ENCODE measurements at places on chromosomes 2 and 18.

DNA sequence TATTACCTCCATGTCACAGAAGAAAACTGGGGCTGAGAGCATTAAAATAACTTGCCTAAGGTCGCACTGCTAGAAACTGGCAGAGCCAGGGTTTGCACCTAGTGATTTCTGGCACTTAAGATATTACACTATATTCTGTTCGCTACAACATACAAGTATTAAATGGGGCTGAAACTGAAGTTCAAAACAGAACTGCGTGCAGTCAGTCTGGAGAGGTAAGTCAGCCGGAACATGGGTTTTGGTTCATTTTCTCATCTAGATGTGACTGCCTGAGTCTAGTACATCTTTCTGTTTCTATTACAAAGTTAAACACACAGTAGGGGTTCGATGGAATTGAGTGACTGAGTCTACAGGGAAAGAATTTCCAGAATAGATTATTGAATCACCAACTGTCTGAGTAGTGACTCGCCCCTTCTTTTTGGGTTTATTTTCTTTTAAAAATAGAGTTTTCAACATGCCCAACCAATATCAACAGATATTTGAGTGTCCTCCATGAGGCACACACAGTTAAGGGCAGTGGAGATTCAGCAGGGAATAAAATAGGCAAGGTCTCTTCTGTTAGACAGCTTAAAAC, 150.8 kb downstream of the RNF152 start:
- DNase-seq = no peak

DNA sequence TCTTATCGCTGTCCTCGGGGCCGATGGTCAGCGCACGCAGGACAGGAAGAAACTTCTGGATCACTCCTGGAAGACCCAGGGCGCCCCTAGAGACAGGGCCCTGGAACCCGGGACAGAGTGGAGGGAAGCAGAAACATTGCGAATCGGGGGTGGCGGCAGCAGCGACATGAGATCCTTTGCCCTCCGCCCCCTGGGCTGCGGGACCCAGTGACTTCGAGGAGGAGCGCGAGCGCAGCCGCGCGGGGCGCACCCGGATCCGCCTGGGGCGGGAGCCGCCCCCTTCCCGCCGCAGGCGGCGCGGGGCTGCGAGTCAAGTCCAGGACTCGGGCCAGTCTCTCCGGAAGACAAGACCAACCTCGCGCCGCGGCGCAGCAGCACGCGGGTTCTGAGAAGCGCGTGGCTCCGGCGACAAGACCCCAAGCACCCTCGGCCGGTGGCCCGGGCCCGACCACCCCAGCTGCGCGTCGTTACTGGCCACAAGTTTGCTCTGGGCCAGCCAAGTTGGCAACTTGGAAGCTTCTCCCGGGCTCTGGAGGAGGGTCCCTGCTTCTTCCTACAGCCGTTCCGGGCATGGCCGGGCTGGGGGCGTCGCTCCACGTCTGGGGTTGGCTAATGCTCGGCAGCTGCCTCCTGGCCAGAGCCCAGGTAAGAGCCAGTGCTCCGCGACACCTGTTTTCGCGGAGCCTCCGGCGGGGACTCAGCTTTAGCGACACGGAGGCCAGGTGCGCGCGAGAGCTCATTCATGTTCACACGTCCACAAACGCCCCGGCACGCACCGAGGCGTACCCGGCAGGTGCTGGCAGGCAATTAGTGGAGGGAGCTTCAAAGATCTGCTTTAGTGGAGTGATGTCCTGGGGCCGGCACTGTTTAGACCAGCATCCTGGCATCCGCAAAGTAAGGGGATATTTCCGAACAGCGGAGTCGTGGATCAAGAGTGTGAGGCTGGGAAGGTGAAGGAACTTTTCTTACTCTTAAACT, at the start of gene PTH2R:
Gene PTH2R (plus strand): TSS at position 319 of the 978 bp plus-strand sequence. CDS start 252 bp downstream, at position 571.
- DNase-seq = peak; percentile 12

- DNase-seq = no peak
Measured at GRCh38 chr18:3852321-3852720, 402.3 kb downstream of the TGIF1 start.

DNA sequence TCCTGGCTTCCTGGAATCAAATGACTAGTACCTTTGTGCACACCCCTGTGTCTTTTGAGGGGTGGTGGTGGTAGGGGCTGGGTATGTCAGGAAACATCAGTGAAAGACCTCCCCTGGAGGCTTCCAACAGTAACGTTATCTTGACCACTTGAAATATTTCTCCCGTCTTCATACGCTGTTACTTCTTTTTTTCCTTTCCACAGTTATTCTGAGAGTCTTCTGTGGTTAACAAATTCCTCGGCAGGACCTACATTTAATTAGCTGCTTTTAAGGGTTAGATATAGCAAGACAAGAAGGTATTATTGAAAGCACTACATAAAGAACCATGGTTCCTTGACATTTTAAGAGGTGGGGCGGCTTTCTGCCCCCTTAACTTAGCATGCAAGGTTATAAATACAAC, 34.6 kb downstream of the UGP2 start:
- no peak for DNase-seq

DNA sequence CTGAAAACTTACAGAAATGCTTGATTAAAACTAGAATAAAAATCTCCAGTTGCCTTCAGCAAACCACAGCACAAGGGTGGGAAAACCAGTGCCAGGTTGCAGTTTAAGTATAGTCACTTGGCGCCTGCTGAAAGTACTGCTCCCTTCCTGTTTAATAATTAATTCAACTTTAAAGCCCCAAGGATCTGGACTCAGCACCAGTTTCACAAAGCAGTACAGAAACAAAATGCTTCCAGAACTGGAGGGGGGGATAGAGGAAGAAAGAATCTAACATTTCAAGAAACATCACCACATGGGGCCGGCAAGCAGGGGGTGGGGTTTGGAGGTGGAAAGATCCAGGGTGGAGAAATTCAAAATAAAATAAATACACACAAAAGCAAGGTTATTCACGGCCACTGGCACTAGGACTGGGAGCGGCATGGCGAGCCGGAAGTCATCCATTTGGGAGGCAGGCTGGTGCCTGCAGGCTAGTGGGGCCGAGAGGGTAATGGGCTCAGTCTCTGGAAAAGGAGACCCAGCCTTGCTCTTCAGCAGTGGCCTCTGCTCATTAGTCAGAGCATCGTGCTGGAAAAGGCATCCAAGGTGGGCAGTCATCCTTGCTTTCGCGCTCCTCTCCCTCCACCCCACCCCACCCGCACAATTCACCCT, 85.8 kb downstream of the POU3F3 start:
- no peak for DNase-seq

- DNase-seq = peak; percentile 87
Measured at GRCh38 chr2:198374375-198375082, 570.1 kb downstream of the PLCL1 start.

DNA sequence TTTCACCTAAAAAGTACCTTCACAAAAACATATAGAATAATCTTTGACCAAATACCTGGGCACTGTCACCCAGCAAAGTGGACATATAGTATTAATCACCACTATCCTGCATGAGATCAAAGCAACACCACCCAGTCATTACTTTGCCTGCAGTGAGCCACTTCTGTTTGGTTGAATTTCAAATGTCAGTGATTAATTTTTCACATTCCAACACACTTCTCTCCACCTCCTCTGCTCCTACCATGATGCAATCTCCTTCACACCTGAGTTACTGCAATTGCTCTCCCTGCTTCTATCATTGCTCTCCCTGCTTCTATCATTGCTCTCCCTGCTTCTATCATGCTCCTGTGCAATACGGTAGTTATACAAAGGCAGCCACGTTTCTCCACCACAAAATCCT, 106.1 kb upstream of the NETO1 start:
- DNase-seq = no peak

DNA sequence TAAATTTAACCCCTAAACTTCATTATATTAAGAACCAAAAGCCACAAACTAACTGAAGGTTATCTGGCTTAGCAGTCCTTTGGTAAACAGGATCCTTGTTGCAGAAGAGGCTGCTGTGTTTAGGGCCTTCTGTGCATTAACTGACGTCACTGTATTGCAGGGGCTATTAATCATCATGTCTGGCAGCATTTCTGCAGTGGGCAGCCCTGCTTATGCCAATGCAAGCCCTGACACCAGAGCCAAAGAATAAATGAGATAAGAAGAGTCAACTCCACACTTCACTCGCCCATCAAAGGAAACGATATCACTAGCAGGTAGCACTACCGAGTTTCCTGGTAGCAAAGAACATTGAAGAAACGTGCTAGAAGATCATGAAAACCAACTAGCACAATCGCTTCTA, 110.6 kb downstream of the PLEKHM3 start:
- no peak for DNase-seq

Measured in fibroblast of lung (primary cell).